ENCODE measurements at places on chromosomes 1 and 21. TPM values are rescaled to one million over a fixed set of nuclear protein-coding genes. Genes with fewer than 3 reads are reported as not detected.

SLC44A5 gene
- total RNA-seq = 9.5 TPM

CFAP107 gene
- total RNA-seq = 2.8 TPM

WDR26 gene
- total RNA-seq = 83.9 TPM

DNA sequence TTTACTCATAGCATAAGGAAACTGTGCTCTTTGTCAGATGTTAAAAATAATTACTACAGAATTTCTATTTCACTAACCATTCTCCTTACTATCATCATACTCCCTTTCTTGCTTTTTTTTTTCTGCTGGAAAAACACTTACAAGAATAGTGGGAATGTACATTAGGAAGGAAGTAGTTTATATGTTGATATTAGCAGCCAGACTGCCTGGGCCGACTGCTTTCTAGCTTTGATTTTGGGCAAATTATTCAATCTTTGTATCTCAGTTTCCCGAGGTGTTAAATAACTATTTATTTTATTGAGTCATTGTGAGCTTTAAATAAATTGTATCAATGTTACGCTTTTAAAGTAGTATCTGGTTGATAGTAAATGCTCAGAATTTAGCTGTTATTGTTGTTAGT, 122.4 kb downstream of the USP25 start:
- peaks cover 7% of the 10 kb centered on the region for H3K4me1 ChIP-seq
- no peak overlapping the region for H3K4me3 ChIP-seq
- H3K27me3 ChIP-seq = no peaks in the 10 kb centered on the region
- peaks cover 20% of the 10 kb centered on the region for H3K36me3 ChIP-seq

DNA sequence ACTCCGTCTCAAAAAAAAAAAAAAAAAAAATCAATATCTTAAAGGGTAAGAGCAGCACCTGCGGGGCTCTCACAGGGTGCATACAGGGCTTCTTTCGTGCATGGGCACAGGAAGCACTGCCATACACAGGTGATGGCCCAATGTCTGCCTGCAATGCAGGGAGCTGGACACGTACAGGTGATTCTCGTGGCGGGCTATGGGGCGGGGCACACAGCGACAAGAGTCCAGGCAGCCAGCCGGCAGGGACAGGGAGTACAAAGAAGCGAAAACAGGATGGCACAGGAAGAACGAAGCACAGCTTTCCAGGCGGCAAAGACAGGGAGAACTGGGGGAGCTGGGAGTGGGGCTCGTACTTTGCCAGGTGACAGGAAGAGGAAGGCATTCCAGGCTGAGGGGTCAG, 1.6 kb downstream of the KIF17 start:
- no peaks in the 10 kb centered on the region for H3K36me3 ChIP-seq
- H3K27me3 ChIP-seq = peaks cover 40% of the 10 kb centered on the region
- peak overlapping the region; percentile 70 for H3K4me3 ChIP-seq
- no peaks in the 10 kb centered on the region for H3K4me1 ChIP-seq
- no peak overlapping the region for H3K27ac ChIP-seq
- no peak for DNase-seq

DNA sequence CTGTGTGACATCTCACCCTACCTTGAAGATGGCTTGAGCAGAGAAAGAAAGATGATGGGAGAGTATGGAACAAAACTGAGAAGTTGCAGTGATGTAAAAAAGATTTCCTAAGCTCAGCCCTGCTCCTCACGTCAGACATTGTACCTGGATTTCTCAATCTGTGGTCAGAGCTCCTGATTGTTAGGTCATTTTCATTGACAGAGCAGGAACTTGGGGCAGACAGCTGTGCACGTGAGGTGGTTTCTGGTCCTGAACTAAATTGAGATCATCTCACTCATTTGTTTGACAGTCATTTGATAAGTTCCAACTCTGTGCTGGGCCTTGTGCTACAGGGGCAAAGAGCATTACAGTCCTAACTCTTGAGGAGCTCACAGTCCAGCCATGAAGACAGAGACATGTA, 10.2 kb downstream of the TRAF3IP3 start:
- H3K36me3 ChIP-seq = no peaks in the 10 kb centered on the region
- no peaks in the 10 kb centered on the region for H3K4me1 ChIP-seq
- no peak overlapping the region for H3K27ac ChIP-seq
- H3K27me3 ChIP-seq = peaks cover 18% of the 10 kb centered on the region
- DNase-seq = no peak

DNA sequence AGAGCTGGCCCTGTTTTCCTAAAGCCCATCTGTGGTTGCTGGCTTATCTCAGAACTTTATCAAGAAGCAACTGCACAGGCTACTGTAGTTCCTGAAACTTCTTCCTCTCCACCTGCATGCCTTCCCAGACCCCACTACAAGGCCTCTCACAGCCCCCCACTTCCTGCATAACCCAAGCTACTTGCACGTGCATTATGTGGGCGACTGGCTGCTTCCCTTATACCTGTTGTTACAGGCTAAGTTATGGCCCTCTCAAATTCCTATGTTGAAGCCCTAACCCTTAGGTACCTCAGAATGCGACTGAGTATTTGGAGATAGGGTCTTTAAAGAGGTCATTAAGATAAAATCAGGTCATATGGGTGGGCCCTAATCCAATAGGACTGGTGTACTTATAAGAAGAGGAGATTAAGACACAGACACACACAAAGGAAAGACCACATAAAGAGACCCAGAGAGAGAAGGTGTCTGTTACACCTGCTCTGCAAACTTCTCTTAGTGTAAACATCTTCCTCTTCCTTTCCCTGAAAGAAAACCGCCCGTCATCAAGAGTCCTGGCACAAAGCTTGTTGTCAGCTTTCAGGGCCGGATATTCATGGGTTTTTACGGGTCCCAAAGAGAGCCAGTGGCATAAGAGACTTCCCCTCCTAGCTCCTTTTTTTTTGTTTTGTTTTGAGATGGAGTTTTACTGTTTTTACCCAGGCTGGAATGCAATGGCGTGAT, 5.1 kb downstream of the ZNF496 start:
- peak overlapping the region; percentile 82 for H3K27ac ChIP-seq
- H3K27me3 ChIP-seq = no peaks in the 10 kb centered on the region
- H3K4me3 ChIP-seq = no peak overlapping the region
- peaks cover 20% of the 10 kb centered on the region for H3K36me3 ChIP-seq
- DNase-seq = no peak
- H3K4me1 ChIP-seq = peaks cover 19% of the 10 kb centered on the region

DNA sequence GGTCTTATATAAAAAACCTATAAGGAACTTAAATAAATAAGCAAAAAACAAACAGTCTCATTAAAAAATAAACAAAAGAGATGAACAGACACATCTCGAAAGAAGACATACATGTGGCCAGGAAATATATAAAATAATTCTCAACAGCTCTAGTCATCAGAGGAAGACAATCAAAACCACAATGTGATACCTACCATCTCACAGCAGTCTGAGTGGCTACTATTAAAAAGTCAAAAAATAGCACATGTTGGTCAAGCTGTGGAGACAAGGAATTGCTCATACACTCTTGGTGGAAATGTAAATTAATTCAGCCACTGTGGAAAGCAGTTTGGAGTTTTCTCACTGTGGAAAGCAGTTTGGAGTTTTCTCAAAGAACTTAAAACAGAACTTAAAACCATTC, 100.3 kb upstream of the ADAMTS5 start:
- no peaks in the 10 kb centered on the region for H3K4me1 ChIP-seq
- H3K36me3 ChIP-seq = no peaks in the 10 kb centered on the region
- no peaks in the 10 kb centered on the region for H3K27me3 ChIP-seq
- H3K27ac ChIP-seq = no peak overlapping the region
- no peak for DNase-seq
- no peak overlapping the region for H3K4me3 ChIP-seq

DNA sequence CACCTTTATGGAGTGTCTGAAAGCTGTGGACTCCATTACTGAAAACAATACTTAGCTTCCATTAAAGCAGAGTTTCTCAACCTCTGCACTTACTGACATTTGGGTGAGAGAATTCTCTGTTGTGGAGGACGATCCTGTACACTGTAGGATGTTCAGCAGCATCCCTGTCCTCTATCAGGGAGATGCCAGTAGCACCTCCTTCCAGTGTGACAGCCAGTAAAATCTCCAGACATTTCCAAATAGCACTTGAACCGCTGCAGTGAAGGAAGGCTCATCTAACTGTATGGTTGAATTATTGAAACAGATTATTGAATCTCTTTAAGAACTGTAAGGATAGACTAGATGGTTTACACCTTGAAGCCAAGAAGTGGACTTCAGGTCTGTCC, 3.1 kb downstream of the PRDM2 start:
- H3K4me3 ChIP-seq = no peak overlapping the region
- no peak overlapping the region for H3K27ac ChIP-seq
- H3K4me1 ChIP-seq = peaks cover 14% of the 10 kb centered on the region
- H3K27me3 ChIP-seq = peaks cover 4% of the 10 kb centered on the region
- H3K36me3 ChIP-seq = peaks cover 7% of the 10 kb centered on the region
- no peak for DNase-seq

- H3K27ac ChIP-seq = no peak overlapping the region
- peaks cover 3% of the 10 kb centered on the region for H3K4me1 ChIP-seq
- H3K4me3 ChIP-seq = no peak overlapping the region
- no peaks in the 10 kb centered on the region for H3K27me3 ChIP-seq
- H3K36me3 ChIP-seq = peaks cover 2% of the 10 kb centered on the region
Measured at GRCh38 chr1:98870959-98871903, 133.4 kb downstream of the PLPPR5 start.

DNA sequence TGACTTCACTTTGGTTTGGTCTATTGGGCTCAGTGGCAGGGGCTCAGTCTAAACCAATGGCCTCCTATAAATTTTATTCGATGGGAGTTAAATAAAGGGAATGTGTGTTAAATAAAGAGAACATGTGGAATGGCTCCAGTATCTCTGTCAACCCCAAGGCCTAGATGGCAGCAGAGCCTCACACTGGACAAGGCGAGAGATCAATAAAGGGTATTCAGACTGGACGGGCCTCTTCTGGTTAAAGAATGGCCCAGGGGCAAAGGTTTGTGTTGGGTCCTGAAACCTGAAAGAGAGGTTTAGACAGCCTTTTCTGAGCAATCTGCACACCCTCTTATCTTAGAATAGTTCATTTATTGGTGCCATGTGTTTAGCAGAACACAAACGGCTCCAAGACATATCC, 34.7 kb downstream of the SH3BP5L start:
- H3K27me3 ChIP-seq = no peaks in the 10 kb centered on the region
- H3K4me1 ChIP-seq = no peaks in the 10 kb centered on the region
- H3K36me3 ChIP-seq = no peaks in the 10 kb centered on the region
- no peak overlapping the region for H3K27ac ChIP-seq

GRCh38 chr1:65339866-65340468, 30.6 kb downstream of the DNAJC6 start:
- H3K4me1 ChIP-seq = peaks cover 9% of the 10 kb centered on the region
- H3K36me3 ChIP-seq = no peaks in the 10 kb centered on the region
- H3K27ac ChIP-seq = no peak overlapping the region
- H3K4me3 ChIP-seq = no peak overlapping the region

GRCh38 chr1:238767321-238767720, 619.0 kb upstream of the CHRM3 start:
- H3K27ac ChIP-seq = no peak overlapping the region
- H3K4me1 ChIP-seq = no peaks in the 10 kb centered on the region
- H3K27me3 ChIP-seq = no peaks in the 10 kb centered on the region

All from progenitor cell of endocrine pancreas (in vitro differentiated cells).